ENCODE measurements at places on chromosomes 2 and 18.
A peak's percentile ranks its signal among the peaks of the same experiment; 100 is the strongest.

- DNase-seq, result no peak
These were observed 22.7 kb upstream of the CASP8 start for GRCh38 chr2:201237486-201238123.

DNA sequence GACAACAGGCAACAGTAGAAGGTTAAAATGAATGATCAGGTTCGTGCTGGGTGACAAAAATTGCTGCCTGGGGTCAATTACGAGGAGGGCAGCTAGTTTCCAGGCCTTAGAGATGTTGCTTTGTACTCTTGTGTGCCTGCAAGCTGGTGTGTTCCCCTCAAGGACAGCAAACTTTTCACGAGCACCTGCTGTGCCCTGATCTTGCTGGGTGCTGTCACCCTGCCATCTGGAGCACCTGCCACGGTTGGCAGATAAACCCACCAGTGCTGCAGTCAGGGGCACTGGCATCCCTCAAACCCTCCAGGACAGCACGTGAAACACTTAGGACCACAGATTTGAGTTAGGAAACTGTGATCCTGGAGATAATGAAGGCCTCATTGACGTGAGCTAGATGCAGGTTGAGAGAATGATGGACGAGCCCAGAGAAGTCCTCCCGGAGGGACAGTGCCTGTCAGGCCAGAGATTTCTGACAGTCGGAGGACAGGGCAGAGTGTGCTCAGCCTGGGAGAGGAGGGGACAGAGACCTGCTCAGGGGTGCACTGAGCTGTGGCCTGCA lies 104.3 kb upstream of the RAB12 start:
- no peak for DNase-seq

DNA sequence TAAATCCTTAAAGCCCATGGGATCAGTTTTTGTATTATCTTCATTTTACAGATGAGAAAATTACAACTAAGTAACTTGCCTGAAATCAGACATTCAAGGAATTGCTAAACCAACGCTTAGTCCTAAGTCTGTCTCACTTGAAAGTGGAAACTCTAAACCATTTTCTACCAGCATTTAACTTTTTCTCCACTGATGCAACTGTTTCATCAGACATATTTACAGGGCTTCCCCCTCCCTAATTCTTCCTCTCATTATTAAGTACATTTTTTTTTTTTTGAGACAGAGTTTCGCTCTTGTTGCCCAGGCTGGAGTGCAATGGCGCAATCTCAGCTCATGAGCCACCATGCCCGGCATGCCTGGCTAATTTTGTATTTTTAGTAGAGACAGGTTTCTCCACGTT lies 88.6 kb downstream of the ACVR1C start:
- DNase-seq, result no peak

GRCh38 chr2:33526132-33526531 lies 49.7 kb downstream of the RASGRP3 start:
- no peak for DNase-seq

DNA sequence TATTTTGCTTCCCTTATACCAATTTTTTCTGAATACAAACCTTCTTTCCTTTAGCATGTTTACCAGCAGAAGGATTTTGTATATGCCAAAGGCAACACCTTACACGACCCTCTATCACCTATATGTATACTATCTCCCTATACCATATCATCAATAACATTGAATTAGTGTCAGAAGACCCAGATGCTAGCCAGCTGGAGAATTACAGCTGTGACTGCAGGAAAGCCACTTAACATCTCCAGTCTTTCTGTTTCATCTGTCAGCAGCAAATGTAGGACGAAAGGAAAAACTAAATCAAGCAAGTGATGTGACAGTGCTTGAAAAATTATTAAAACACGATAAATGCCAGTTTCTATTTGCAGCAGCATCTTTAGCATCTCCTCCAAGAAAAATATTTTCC lies 193.7 kb downstream of the STK39 start:
- no peak for DNase-seq

GRCh38 chr2:136572335-136572734 lies 193.0 kb upstream of the THSD7B start:
- no peak for DNase-seq

- no peak for DNase-seq
These were observed 40.9 kb downstream of the GATA6 start for GRCh38 chr18:22210311-22210754.

DNA sequence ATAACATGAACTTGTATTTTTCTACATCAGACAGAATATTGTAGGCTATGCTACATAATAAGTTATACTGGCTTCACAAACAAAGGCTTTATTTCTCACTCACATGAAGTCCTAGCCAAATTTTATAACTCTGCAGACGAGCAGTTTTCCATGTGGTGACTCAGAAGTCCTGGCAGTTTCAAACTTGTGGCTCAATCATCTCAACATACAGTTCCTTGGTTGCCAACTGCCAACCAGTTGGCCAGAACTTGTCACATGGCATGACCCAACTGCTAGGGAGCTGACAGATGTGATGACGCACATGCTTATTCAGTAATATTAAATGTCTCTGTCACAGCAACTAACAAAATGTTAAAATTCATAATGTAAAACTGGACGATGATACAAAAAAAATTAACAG lies 63.8 kb upstream of the ZC3H15 start:
- DNase-seq, result no peak

DNA sequence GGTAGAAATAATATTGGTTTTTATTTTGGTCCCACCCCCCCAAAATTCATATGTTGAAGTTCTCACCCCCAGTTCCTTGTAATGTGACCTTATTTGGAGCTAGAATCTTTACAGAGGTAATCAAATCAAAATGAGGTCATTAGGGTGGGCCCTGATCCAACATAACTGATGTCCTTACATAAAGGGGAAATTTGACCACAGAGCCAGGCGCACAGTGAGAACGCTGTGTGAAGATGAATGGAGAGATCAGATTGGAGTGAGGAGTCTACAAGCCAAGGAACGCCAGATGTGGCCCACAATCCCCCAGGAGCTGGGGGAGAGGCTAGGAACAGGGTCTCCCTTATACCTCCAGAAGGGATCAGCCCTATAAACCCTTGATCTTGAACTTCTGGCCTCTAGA lies 31.6 kb upstream of the TRIB2 start:
- no peak for DNase-seq

- no peak for DNase-seq
These were observed 26.0 kb downstream of the SATB2 start for GRCh38 chr2:199431746-199432213.

- no peak for DNase-seq
These were observed 290.5 kb upstream of the HS6ST1 start for GRCh38 chr2:128608921-128609880.

DNA sequence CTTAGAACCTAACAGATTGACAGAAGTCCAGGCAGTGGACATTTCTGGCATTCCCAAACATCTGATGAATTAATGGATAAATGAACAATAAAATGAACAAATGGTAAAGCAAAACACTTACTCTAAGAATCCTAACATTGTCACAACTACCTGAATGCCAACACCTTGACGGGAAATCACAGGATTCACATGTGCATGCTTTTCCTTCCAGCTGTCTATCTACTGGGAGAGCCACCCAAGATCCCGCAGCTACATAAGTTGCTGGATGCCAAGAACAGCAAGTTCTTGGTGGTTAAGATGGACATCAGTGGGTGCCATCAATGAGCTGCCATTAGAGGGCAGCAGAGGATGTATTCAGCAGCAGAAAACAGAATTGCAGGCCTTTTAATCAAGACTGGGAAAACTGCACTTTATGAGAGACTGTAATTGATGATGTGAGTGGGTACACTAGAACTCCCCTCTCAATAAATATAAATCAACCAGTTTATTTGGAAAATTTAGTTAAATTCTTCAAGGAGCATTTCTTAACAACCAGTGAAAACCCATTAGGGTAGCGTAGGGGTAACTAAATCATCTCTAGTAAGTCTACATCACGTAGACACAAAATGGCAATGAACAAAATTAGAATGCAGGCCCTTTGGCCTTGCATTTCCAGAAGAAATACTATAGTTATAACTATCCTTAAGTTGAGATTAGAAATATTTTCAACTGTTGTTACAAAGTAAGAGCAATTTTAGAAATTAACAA lies 45.6 kb downstream of the SESTD1 start:
- peak; percentile 2 for DNase-seq

- no peak for DNase-seq
These were observed 81.1 kb downstream of the SETBP1 start for GRCh38 chr18:44761812-44762211.

DNA sequence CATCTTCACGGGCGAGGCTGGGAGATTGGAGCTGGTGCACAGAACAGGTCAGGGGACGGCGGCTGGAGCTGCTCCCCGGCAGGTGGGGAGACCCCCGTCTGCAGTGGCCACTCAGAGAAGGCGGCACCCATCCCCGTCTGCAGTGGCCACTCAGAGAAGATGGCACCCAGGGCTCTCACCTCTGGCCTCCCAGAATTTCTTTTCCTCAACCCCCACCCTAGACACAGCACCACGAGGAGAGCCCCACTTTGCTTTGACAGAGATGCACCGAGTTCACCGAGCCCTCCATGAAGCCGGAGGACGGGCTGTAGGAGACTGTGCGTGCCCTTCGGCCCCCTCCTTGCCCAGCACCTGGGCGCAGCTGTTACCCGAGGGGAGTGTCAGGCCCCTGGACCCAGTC lies 201.6 kb upstream of the SALL3 start:
- DNase-seq, result no peak

- no peak for DNase-seq
These were observed 18.0 kb downstream of the CYP27A1 start for GRCh38 chr2:218799990-218800389.

DNA sequence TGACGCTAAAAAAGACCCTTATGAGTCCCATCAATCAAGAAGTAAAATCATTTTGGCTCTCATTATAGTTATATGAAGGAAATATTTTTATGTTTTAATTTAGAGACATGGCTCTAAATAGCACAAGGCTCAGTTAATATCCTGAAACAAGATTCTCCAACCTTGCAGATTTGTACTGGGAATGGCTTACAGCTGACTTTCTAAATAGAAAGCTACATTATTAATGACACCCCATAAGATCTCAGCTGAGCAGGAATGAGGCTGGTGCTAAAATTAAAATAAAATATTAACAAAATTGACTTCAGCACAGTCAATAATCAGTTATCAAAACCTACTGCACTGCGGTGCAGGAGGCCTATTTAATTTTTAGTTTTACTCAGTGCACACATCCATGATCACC lies 136.9 kb downstream of the SLC39A10 start:
- no peak for DNase-seq

DNA sequence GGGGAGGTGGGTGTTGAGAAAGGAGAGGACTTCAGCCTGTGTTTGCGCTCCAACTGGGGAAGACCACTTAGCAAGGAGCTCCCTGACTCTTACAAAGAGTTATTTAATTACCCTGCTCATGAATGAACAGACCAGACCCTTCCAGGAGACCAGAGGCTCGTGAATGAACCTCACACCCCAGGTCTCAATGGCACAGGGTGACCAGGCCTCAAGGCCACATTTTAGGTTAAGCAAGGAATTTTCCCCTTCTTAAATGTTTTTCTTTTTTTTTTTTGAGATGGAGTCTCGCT lies 25.3 kb downstream of the SMAD7 start:
- no peak for DNase-seq

DNA sequence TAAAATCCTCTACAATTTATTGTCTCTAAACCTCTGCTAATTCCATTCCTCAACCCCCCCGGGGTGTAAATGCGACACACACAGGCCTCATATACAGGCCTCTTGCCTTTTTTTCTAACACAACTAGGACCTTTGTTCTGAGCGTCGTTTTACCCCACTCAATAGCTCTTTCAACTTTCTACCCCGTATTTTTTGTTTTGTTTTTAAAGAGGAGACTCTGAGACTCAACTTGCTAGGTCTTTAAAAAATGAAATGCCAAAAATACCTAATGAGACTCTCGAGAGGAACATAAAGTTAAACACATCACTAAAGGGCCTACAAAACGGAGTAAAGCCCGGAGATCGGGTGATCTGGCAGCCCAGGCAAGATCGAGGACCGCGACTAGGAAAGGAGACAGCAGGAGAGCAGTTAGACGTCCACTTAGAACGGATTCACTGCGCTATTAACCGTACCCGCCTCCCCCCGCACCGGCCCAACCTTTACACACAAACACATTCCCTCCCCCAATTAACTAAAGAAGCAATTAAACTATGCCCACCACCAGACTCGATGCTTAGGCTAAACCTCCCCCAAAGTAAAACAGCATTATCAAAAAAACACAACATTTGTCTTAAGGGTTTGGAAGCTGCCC lies 1.7 kb downstream of the TRIP12 start:
- DNase-seq, result no peak

- DNase-seq, result no peak
These were observed 9.2 kb upstream of the CCDC141 start for GRCh38 chr2:179059026-179059700.

GRCh38 chr18:3119401-3120341 lies 100.1 kb downstream of the MYOM1 start:
- DNase-seq, result no peak

- DNase-seq, result no peak
These were observed 108.2 kb upstream of the UBE2E3 start for GRCh38 chr2:180872255-180872654.

DNA sequence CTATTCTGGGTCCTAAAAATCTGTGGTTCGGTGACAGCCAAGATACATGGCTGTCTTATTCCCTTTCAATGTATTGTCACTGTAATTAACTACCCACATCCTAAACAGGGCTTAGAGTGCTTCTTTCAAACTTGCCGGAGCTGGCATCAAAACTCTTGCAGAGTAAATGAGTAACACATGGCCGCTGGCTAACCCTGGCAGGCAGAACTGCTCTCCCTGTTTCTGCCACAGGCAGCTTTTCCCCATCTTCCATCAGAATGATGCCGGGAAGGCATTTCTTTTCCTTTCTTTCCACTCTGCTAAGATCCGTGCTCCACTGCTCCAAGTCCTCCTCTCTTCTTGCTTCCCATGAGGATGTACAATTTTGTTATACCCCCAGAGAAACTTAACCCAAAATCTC lies 54.8 kb upstream of the PTPRM start:
- no peak for DNase-seq

- no peak for DNase-seq
These were observed 323.2 kb downstream of the RAD51AP2 start for GRCh38 chr2:17195016-17195415.

GRCh38 chr2:217160103-217160743 lies 300.4 kb upstream of the TNP1 start:
- DNase-seq, result no peak

- no peak for DNase-seq
These were observed 3.2 kb downstream of the INO80C start for GRCh38 chr18:35494251-35495220.

- no peak for DNase-seq
These were observed 42.8 kb upstream of the TPO start for GRCh38 chr2:1370461-1370860.

DNA sequence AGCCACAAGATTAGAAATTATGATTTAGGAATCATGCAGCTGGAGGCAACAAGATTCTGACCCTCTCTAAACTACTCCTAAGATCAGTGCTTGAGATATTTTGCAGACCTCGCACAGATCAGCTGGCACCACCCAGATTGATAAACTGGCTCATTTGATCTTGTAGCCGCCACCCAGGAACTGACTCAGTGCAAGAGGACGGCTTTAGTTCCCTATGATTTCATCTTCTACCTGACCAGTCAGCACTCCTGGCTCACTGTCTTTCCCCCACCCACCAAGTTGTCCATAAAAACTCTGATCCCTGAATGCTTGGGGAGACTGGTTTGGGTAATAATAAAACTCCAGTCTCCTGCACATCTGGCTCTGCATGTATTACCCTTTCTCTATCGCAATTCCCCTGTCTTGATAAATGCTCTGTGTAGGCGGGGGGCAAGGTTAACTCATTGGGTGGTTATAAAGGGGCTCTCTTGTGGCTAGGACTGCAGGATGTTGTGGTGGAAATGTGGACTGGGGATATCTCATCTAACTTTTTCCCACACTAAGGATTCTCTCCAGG lies 96.1 kb downstream of the ARL6IP6 start:
- no peak for DNase-seq

- DNase-seq, result no peak
These were observed 181.8 kb upstream of the NT5C1B start for GRCh38 chr2:18771212-18771611.

GRCh38 chr2:6917761-6918421 lies 679 bp downstream of the RNF144A start:
- no peak for DNase-seq
